Cardiac septum (tissue), 1 donor: ENCODE measurements at places on chromosomes 16 and 17.
A peak's percentile ranks its signal among the peaks of the same experiment; 100 is the strongest.

GRCh38 chr17:58263773-58264172, 17.0 kb downstream of the MPO start:
- no peak for DNase-seq

DNA sequence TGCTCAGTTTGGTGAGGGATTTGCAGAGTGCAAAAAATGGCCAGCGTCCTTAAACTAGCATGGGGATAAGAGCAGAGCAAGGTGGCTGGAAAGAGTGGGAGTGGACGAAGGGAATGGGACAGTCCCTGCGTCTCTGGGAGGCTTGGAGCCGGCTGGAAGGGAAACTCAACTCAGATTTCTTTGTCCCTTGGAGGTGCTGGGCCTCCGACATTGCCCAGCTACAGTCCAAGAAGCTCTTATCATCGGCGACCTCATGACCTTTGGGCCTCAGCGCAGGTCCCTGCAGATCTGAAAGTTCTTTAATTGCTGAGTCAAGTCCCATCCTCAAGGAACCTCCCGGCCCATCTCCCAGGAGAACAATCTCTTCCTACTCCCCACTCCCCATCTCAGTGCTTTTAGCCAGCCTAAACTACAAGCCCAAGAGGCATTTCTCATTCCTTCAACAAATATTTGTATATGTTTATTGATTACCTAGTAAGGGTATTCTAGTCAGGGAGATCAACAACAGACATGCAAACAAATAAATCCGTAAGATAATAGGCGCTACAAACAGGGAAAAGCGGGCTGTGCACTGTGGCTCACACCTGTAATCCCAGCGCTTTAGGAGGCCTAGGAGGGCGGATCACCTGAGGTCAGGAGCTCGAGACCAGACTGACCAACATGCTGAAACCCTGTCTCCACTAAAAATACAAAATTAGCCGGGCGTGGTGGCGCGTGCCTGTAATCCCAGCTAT, 985 bp upstream of the TMEM107 start:
- no peak for DNase-seq

GRCh38 chr17:42059815-42060214, 9.4 kb upstream of the C17orf113 start:
- no peak for DNase-seq

GRCh38 chr17:1398028-1398427, 2.0 kb downstream of the YWHAE start:
- no peak for DNase-seq

- no peak for DNase-seq
Measured at GRCh38 chr16:74029115-74029792, 267.4 kb upstream of the PSMD7 start.

GRCh38 chr16:28110977-28111376, 47.5 kb upstream of the GSG1L start:
- DNase-seq: no peak

DNA sequence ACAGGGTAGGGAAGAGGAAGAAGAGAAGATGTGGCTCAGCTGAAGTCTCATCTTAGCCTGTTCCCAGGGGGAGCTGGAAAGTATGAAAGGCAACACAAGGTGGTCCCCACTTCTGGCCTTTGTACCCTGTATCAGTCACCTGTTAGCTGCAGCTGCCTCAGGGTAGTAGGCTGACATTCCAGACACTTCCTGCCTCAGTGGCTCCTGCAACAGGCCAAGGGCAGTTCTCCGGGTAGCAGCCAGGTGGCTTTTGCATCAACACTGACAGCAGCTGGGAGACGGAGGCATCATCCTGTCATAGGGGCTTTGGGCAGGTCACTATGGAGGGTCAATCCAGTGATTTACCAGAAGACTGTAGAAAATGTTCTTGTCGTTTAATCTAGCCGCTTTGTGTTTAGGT, 124.0 kb downstream of the RGS9 start:
- DNase-seq: no peak

DNA sequence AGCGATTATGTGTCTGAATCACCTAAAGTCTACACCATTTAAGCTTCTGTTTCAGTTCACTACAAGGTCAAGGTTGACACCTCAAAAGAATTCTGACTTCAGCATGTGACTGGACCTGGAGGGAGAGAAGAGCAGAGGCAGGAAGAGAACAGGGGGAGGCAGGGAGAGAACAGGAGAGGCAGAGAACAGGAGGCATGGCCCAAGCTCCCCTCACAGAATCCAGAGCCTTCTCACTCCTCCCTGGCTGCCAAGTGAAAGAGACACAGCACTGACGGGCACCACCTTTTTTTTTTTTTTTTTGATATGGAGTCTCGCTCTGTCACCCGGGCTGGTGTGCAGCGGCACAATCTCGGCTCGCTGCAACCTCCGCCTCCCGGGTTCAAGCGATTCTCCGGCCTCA, 11.4 kb downstream of the GGA2 start:
- no peak for DNase-seq

DNA sequence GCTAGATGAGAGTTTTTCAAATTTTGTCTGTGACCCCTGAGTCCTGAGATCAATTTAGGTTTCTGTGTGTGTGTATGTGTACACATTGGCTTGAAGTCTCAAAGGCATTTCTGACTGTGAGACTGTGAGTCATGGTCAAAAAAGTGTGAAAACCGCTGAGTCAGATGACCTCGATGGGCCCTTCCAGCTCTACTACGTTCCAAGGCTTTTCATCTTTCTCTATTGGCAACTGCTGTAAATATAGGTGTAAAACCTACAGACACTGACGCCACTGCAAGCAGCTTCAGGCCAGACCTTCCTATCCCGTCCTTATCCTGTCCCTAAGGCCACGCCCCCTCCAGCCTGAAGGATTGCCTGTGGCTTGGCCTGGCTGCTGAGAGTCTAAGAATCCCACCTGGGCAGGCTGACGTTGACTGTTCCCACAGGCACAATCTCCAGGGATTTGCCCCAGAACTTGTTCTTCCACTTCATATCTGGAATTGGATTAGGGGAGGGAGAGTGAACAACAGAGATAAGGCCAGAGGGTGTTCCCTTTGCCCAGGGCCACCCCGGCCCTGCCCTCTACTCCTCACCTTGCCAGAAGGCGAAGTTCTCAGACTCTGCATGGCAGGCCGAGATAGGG, 11.3 kb downstream of the OSBPL7 start:
- peak; percentile 49 for DNase-seq

DNA sequence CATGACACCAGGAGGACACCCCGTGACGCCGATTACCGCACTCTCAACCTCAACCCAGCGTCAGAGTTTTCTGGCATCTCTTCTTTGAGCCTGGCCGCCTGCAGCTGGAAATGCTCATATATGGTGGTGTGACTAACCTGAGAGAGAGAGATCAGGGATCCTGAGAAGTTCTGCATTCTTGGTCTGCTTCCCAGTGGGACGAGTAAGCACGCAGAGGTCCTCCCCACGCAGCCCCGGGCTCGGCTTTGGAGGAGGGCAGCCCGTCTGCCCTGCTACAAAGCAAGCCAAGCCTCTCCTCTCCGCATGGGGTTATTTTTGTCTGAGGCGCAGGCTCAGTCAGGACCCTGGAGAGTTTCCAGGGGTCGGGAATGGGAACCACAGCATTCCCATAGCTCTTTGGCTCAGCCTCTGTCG, 16.5 kb downstream of the CRISPLD2 start:
- DNase-seq: peak; percentile 89

DNA sequence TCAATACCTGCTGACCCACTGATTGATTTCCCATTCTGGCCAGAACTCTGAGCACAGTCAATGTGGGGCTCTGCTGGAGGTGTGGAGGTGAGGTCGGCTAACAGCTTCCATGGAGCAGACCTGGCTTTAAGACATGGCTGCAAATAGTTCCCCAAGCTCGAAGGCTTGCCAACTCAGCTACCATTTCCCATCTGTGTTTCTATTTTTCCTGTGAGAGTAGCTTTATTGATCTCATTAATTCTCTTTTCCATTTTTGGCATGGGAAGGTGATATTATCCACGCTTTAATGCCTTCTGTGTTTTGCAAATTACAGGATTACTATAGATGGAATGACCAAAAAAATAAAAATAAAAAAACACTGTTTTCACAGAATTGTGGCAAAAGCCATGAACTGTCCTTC, 151.6 kb upstream of the XYLT1 start:
- DNase-seq: no peak

GRCh38 chr17:71764505-71764904, 356.3 kb upstream of the SOX9 start:
- no peak for DNase-seq

GRCh38 chr17:17556671-17557070, 34.8 kb downstream of the PEMT start:
- DNase-seq: no peak

DNA sequence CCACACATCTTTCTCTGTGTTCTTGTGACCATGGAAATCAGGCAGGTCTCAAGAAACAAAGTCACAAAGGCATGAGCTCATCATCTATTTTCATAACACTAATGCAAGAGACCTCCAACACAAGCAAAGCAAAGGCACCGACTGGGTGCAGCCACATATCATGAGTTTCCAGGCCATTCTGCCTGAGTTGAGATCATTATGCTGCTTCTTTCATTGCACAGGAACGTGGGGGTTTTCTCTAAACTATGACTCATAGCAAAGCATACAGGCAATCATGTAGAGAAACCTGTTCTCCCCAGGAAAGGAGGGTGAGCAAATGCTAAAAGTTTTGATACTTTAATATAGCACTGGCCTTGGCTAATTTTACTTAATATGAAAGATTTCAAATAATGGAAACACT, 60.7 kb downstream of the GRIN2A start:
- DNase-seq: no peak

- no peak for DNase-seq
Measured at GRCh38 chr16:73886426-73886825, 410.2 kb upstream of the PSMD7 start.

DNA sequence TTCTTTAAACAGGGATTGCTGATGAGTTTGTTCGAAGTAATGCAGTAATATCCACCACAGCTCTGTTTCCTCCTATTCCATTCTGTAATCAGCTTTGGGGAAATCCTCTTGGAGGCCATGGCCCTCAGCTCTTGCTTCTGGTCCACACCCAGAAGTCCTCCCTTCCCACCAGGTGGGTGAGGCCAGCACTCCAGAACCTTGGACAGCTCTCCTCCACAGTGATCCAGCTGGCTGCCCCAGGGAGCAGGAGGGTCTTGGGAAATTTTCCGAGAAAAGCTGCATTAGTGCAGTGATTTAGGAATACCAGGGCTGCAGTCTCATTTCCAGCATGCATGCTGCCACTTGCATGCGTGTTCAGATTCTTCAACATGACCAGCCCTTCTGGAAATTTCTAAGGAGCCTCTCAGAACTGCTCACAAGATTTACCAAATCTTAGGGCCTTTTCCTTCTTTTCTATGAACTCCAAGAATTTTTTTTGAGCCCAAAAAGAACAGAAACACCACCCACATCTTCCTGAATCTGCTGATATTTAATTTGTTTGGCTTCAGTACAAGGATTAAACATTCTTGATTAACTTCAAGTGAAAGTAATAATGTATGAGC, 4.2 kb downstream of the SMPD3 start:
- DNase-seq: peak; percentile 26

DNA sequence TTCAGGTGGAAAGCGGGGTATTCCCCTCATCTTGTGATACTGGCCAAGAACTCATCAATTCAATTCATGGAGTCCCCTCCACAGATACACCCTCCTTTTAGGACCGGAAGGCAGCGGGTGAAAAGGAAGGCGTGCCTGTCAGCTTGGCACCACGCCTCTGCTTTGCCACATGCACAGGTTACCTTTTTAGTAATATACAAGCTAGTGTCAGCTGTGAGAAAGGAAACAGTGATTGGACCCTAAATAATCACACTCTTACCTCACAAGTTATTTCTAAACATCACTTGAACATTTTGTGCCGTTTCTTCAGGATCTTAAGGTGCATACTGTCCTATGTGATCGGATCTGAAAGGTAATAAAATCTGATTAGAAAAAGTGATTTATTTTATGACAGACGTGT, 15.7 kb downstream of the ZDHHC7 start:
- peak; percentile 33 for DNase-seq

GRCh38 chr16:30830072-30830417, 43.0 kb upstream of the ZNF629 start:
- DNase-seq: no peak

DNA sequence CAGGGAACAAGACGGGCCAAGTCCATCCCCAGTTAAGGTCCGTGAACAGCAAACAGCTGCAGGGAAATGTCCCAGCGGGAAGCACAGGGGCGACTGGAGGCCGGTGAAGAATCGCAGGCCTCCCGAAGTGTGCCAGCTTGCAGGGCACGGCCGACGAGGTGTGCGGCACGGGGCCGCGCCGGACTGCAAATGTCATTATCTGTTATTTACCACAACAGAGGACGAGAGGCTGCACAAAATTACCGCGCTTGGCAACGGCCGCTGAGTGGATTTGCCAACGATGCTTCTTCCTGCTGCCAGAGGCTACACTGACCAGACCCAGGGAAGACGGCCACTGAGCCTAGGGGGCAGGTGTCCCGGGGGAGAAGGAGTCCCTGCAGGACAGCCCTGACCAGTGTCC, 53.1 kb downstream of the RPH3AL start:
- peak; percentile 33 for DNase-seq

DNA sequence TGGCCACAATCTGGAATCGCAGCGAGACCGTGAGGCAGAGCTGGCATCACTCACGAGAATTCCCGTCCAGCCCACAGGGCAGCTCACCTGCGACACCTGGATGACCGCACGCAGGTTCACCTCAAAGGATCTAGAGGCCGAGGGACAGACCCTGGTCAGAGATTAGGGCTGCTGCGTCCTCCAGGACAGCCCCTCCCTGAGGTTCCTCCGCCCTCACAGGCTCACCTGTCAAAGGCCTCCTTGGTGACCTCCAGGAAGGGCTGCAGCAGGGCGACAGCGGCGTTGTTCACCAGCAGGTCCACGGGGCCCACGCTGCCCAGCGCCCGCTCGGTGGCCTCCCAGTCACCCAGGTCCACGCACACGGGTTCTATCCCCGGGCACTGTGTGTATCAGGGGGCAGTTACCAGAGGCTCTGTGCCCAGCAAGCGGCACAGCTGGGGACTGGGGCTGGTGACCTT, 834 bp downstream of the DCXR start:
- DNase-seq: no peak

- no peak for DNase-seq
Measured at GRCh38 chr17:10135539-10136257, 62.7 kb downstream of the GAS7 start.

- peak; percentile 88 for DNase-seq
Measured at GRCh38 chr16:85151603-85152413, 39.5 kb upstream of the CIBAR2 start.

- DNase-seq: no peak
Measured at GRCh38 chr16:78323315-78323714, 223.9 kb downstream of the WWOX start.

DNA sequence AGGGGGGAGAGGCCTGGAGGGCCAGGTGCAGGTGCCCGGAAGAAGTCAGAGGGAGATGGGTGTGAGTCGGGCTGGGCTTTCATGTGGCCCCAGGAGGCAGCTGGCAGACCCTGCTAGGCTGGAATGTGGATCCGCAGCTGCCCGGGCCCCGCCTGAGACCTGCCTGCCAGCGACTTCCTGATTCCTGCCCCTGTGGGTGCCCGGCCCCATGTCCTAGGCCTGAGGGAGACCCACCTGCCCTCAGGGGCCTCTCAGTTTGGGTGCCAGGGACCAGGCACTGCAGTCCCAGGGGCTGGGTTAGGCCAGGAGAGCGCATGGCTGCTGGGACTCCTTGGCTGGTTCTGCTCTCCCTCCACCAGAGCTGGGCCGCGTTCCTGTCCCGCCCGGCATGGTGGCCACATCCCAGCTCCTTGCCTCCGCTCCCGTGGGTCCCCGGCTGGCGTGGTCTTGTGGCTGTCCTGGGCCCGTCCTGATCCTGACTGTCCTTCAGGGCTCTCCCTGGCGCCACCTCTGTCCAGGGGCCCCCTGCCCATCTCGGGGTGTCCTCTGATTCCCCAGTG, 22.1 kb upstream of the SPNS2 start:
- DNase-seq: peak; percentile 69

- no peak for DNase-seq
Measured at GRCh38 chr16:55294931-55295342, 29.1 kb upstream of the IRX6 start.

- DNase-seq: no peak
Measured at GRCh38 chr16:69490707-69491324, 66.4 kb downstream of the CYB5B start.
